Heart right ventricle (tissue), 16 donors: ENCODE measurements at places on chromosomes 3 and 15. TPM values are rescaled to one million over a fixed set of nuclear protein-coding genes. Genes with fewer than 3 reads are reported as not detected.

Gene RTP1
- polyA plus RNA-seq = not detected

Gene COLQ
- polyA plus RNA-seq = 3.7 TPM

DNA sequence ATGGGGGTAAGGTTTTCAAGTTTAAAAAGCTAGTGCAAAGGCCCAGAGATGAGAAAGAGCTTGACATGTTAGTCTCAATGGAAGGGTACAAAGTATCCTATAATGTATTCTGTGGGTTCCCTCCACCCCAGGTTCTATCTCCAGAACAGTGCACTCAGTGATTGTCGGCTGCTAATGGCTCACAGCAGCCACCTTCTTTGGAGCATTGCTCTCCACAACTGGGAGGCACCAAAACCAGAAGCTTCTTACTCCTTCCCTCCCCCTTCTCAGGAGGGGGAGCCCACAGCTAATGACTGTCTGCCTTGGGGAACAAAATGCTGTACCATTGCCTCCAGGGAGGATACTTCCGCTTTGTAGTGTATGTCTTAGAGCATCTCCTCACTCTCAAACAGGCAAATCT, 439.4 kb upstream of the RBMS3 start:
- no peak for DNase-seq

- DNase-seq = no peak
These were observed 41.7 kb upstream of the ANP32A start for GRCh38 chr15:68862415-68862814.

- no peak for DNase-seq
These were observed 245.4 kb upstream of the CBLB start for GRCh38 chr3:106114220-106114619.

- no peak for DNase-seq
These were observed 159.0 kb upstream of the WNT5A start for GRCh38 chr3:55646121-55646520.

DNA sequence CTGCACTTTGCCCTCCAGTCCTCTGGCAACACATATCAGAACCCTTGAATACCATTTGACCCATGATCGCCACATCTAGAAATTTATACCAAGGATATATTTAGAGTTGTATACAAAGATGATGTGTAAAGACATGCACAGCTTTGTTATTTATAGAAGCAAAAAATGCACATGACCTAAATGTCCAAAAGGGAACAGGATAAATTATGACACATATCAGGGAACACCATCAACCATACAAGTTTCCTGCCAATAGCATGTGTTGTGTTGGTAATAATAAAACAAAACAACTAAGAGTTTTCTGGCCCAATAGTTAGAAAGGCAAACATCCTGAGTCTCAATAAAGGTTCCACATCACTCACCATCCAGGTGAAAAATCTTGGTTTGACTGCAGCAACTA, 51.5 kb downstream of the AAGAB start:
- DNase-seq = no peak

Gene PPP1R14D
- polyA plus RNA-seq = not detected

Gene TMCO5A
- polyA plus RNA-seq = not detected

DNA sequence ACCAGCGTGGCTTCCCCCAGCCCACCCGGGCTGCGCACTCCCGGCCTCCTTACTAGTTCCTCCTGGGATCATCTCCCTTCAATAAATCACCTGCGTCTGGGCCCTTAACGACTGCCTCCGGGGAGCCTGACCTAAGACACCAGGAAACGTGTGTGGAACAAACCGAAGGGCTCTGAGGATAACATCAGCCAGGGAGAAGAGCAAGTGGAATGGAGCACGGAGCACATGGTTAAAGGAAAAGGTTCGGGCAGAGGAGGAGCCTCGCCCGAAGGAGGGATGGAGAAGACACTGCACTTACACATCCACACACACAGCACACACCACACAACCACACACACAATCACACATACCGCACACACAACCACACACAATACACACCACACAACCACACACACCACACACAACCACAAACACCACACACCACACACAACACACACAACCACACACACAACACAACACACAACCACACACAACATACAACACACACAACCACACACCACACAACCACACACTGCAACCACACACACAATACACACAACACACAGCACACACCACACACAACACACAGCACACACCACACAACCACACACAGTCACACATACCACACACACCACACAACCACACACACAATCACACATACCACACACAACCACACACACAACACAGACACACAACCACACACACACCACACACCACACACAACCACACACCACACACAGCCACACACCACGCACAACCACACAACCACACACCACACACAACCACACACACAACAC, 24.7 kb downstream of the CPN2 start:
- no peak for DNase-seq

DNA sequence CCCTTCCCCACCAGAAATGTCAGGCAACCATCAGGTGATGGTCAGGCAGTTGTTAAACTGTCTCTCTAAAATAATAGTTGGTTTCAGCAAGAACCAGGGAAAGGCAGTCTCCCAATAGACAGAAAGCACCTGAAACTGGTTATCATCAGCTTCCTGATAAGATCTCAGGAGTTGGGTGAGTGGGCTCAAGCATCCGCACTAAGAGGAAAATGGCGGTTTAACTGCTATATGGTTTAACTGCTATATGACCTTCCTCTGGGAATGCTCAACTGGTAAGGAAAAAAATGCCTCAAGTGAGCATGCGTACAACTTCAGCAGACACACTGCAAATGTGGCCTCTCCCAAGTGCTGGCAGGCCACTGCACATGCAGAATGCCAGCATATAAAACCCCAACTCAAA, 240.8 kb upstream of the CMC1 start:
- no peak for DNase-seq

- DNase-seq = no peak
These were observed 44.8 kb upstream of the ATP2C1 start for GRCh38 chr3:130849091-130849552.

GRCh38 chr15:51243774-51244173, 94.6 kb downstream of the CYP19A1 start:
- no peak for DNase-seq

DNA sequence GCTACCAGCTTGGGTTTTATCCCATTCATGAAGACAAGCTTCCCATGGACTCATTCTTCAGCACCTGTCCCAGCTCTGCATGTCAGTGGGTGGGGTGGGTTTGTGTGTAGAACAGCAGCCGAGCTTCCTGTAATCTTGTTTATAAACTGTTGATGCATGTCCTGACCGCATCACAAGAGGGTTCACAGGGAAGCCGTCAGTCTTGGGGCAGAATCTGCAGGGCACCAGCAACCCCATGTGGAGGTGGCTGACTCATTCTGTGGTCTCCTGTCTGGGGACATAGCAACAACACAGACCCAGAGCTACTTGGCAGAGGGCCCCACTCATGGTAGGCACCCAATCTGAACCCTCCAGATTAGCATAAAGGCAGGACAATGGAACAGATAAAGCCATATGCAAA, 35.6 kb downstream of the DAPK2 start:
- peak; percentile 71 for DNase-seq

GRCh38 chr15:75177360-75178071, 24.2 kb upstream of the C15orf39 start:
- no peak for DNase-seq

- DNase-seq = no peak
These were observed 66.0 kb downstream of the PDZRN3 start for GRCh38 chr3:73558727-73559075.

Gene PIK3CA
- polyA plus RNA-seq = 4.0 TPM

- no peak for DNase-seq
These were observed 81.4 kb downstream of the PDE8A start for GRCh38 chr15:85063088-85063487.
